Activated naive CD4-positive, alpha-beta T cell treated with anti-CD3 and anti-CD28 coated beads, Interleukin-2, amount 50 U/mL, for 16 hours (primary cell): ENCODE measurements at places on chromosomes 16 and 17.

GRCh38 chr16:85988306-85988705 lies 89.3 kb downstream of the IRF8 start:
- DNase-seq, result no peak

DNA sequence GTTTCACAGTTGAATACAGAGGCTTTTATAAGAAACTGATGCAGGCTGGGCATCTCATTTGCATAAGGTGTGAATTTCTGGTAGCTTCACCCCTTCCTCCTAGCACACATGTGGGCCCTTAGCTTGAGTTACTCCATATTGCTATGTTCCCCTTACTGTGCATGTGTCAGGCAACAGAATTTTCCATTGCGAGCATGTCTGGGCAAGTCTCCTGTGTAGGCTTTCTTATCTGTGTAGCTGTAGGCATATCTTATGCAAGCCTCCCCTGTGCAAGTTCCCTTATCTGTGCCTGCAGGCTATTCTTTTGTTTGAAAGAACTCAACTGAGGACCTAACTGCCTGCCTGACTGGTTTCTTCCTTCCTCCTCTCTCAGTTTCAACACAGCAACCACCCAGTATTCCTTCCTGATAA lies 597.4 kb upstream of the CDH5 start:
- no peak for DNase-seq

- no peak for DNase-seq
Observed at GRCh38 chr16:57531253-57531575, 5.2 kb downstream of the CCDC102A start.

DNA sequence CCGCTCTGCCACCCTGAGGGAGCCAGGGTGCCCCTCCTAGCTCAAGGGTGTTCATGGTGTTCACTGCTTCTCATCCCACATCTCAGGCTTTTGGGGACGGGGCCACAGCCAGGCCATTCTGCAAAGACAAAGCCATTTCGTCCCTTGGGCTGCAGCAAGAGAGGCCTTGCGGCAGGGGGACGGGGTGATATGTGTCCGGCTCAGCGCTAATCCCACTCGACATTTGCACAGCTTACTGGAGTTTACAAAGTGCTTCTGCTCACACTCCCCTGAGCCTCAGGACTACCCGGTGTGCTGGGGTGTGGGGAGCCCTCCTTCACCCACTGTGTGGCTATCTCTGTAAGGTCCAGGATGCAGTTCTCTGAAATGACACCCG lies 84.3 kb downstream of the RTN4RL1 start:
- DNase-seq, result no peak

- DNase-seq, result no peak
Observed at GRCh38 chr17:39665642-39666224, 584 bp downstream of the TCAP start.

DNA sequence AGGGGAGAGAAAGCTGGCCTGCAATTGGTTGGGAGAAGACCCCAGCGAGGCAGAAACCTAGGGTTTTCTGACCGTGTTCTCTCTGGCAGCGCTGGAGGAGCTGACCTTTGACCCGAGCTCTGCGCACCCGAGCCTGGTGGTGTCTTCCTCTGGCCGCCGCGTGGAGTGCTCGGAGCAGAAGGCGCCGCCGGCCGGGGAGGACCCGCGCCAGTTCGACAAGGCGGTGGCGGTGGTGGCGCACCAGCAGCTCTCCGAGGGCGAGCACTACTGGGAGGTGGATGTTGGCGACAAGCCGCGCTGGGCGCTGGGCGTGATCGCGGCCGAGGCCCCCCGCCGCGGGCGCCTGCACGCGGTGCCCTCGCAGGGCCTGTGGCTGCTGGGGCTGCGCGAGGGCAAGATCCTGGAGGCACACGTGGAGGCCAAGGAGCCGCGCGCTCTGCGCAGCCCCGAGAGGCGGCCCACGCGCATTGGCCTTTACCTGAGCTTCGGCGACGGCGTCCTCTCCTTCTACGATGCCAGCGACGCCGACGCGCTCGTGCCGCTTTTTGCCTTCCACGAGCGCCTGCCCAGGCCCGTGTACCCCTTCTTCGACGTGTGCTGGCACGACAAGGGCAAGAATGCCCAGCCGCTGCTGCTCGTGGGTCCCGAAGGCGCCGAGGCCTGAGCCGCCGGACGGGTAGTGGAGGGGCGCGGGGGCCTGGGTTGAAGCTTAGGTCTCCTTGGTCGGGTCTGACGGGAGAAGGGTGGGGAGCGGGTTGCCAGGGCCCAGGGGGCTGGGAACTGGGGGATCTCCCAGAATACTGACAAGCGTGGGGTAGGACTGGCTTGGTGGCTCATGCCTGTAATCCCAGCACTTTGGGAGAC lies 7.4 kb upstream of the PYDC1 start:
- no peak for DNase-seq

GRCh38 chr16:73404001-73404400 lies 356.1 kb upstream of the ZFHX3 start:
- DNase-seq, result no peak

- DNase-seq, result no peak
Observed at GRCh38 chr17:81115749-81116464, 49.4 kb upstream of the PVALEF start.

DNA sequence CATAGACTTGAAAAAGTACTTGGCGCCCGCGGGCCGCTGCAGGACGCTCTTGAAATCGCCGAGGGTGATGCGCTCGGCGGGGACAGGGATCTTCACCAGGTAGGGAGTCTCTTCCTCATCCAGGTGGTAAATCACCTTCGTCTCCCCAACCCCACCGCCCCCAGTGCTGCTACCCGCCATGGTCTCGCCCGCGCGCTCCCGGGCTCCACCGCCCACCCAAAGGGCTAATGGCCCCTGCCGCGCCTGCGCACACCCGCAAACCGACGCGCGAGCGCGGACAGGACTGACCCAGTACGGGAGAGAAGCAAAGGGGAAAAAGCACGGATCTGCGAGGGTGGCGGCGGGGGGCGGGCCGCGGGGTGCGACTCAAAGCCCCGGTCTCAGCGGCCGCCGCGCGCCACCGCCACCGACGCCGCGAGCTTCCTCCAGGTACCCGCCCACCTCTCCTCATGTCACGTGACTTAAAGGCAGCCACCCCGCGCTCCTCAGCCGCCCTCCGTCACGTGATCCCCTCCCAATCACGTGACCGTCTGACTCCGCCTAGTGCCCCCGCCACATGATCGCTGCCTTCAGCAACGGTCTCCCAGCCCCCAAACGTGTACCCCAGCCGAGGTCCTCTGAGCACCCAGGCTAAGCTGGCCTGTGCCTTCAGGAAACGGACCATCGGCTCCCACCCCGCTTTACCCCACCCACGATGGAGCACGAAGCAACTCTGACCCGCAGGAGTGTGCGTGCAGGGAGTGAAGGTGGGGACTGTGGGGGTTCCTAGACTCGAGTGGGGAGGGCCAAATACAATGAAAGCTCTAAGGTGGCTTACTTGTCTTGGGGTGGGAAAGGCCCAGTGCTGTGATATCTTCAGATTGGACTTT lies at the start of gene DVL2:
TSS of gene DVL2 (minus strand) at position 435 of the 869 bp plus-strand sequence. CDS start at position 180, 255 bp downstream.
- DNase-seq, result peak; percentile 95

GRCh38 chr17:43531955-43532354 lies 14.2 kb downstream of the ETV4 start:
- DNase-seq, result no peak

DNA sequence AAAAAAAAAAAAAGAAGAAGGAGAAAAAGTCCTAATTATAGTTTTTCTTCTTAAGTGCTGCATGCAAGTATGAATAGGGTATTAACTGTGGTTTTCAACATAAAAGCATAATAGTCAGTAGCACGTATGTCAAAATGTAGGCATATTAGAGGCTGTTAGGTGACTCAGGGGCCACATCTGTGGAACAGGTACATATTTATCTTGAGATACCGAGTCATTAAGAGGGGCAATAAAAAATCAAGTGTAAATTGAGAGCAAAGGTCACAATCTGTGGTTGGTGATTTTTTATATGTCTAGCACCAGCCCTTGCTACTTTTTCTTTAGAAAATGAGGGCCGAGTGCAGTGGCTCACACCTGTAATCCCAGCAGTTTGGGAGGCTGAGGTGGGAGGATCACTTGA lies 1113.8 kb upstream of the RBFOX1 start:
- DNase-seq, result no peak

GRCh38 chr16:85286951-85287814 lies 174.9 kb upstream of the CIBAR2 start:
- no peak for DNase-seq

DNA sequence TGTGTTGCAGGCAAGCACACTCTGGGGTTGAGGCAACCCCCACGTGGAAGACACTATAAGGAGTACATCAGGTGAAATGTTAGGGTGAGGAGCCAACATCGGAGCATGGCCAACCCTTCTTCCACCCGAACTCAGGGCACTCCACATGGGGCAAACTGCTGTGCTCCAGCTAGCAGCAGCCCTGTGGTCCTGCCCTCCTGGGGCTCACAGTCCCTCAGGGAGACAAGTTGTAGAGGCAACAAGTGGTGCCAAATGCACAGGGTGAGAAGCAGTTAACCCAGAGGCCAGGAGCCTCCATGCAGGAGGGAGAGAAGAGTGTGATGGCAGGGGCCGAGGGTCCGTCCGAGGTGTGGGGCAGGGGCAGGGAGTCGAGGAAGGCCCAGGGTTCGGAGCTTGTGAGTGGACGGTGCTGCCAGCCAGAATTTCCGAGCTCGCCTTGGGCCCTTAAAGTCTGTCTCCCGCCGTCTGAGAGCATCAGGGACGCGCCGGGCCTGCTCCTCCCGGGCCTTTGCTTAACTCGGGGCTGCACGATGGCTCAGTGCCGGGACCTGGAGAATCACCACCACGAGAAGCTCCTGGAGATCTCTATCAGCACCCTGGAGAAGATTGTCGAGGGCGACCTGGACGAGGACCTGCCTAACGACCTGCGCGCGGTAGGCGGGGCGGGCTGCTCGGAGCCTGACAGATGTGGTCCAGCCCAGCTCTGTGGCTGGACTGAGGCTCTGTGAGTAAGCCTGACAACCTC lies 32.3 kb downstream of the ATPAF2 start:
- DNase-seq, result no peak

DNA sequence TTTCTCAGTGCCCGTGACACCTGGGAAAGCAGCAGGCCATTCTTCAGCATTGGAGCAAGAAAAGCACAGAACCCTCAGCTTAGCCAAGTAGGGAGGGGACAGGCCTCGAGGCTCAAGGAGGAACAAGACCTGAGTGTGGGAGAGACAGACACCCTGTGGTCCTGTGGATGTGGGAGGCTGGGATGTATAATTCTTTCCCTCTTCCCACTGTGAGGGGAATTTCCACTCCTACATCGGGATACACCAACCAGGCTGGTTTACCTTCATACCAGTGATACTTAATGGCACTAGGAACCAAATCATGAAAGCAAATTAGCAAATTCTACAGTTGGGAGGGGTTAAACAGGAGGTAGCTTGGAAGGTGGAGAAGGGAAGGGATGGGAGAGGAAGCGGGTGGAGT lies 41.7 kb downstream of the LYRM1 start:
- DNase-seq, result no peak

- no peak for DNase-seq
Observed at GRCh38 chr16:51151961-51152663, 1.0 kb upstream of the SALL1 start.

DNA sequence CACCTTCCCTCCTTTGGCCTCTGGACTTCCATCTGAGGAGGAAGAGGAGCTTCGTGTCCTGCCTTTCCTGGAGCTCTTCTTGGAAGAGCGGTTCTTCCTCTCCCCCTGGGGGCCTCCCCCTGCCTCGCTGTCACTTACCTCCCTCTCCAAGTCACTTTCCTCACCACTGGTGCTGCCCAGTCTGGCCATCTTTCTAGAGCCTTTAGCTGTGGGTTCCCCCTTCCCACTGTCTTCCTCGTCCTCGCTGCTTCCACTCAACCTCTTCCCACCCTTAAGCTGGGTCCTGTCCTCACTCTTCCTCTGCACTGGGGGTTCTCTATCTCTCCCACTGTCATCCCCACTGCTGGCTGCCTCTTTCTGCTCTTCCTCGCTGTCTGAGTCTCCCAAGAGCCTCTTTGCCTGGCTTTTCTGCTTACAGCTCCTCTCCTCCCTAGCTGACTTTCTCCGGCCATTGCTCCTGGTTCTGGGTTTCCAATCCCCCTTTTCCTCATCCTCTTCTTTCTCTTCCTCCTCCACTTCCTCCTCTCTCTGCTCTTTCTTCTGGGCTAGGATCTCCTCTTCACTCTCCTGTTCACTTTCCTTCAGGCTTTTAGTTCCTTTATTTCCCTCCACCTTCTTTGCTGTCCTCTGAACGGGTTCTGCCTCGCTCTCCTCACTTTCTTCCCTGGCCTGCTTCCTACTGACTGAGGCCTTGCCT lies 1.4 kb downstream of the HIRIP3 start:
- DNase-seq, result no peak

GRCh38 chr16:50523710-50524109 lies 24.5 kb upstream of the NKD1 start:
- no peak for DNase-seq

DNA sequence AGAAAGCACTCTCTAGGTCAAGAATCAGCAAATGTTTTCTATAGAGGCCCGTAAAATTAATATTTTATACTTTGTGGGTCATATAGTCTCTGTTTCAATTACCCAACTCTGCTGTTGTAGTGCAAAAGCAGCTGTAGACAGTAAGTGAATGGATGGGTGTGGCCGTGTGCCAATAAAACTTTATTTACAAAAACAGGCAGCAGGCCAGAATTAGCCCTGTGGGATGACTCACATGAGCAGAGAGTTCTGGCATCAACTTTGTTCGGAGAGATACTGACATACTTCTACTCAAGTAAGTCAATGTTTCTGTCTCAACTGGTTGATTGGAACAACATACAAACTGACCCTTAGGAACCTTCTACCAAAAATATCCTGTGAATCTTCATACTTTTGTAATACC lies 616.2 kb downstream of the MAF start:
- DNase-seq, result no peak

GRCh38 chr17:39676198-39676819 lies 8.1 kb downstream of the PNMT start:
- no peak for DNase-seq

DNA sequence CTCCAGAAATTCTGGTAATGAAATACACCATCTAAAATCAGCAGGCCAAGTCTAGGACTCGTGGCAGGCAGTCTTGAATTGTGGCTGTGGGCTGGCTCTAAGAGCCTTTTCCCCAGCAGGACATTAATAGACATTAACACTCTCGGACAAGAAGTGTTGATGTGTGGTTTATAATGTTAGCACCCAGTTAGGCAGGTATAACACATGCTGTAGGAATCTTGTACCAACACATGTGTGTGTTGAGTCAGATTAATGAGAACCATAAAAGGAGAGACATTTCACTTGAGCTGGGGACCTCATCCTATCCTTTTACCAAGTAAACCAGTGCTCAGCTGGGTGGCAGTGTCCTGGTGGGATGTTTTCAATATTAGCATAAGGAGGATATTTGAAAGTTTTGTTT lies 264.5 kb downstream of the FTO start:
- DNase-seq, result no peak

- DNase-seq, result no peak
Observed at GRCh38 chr17:13311306-13311705, 290.4 kb downstream of the HS3ST3A1 start.

DNA sequence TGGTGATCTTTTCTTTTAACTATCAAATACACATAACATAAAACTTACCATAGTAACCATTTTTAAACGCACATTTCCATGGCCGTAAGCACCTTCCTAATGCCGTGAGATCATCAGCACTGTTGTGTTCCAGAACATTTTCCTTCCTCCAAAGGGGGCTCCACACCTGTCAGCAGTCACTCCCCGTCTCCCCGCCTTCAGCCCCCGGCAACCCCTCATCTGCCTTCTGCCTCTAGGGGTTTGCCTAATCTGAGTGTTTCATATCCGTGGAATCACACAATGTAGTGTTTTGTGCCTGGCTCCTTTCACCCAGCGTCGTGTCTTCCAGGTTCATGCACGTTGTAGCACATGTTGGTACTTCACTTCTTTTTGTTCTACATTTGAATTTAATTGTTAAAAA lies 350.1 kb upstream of the TNRC6C start:
- DNase-seq, result no peak

GRCh38 chr16:73617738-73618137 lies 569.8 kb upstream of the ZFHX3 start:
- no peak for DNase-seq

GRCh38 chr16:9657641-9658040 lies 524.6 kb downstream of the GRIN2A start:
- DNase-seq, result no peak
